ENCODE measurements at places on chromosomes 16 and 17.
A peak's percentile ranks its signal among the peaks of the same experiment; 100 is the strongest.

DNA sequence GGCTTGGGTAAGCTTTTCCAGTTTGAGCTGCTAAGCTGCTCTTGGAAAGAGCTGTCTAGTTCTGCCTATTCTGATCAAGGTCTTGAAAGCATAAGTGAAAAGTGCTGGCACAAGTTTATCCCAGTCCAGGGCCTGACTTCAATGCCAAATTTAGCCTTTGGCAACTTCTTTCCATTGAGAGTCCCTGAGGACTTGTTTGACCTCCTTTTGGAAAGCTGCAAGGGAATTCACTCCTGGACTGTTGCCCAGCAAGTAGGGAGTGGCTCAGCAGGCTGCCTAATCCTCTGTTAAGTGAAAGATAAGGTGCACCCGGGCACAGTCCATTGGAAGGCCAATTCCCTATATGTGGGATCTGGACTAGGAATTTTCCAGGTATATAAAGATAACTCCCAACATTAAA lies 16.0 kb upstream of the TANC2 start:
- peak; percentile 26 for DNase-seq

DNA sequence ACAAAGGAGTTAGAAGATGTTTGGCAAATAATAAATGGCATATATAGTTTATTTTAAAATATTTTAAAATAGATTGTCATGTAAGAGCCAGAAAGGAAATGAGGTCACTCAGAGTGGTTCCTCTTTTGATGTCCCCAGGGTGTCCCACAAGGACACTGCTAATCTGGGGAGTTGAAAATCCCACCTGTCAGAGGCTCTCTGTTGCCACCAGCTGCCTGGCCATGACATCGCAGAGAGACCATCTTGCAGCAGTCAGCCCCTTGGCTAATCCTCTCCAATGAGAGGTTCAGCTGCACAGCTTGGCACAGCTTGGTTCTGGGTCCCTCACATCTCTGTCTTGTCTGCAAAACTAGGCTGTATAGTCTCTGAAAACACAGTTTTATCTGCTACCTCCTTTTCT lies 11.0 kb upstream of the RBFOX1 start:
- no peak for DNase-seq

GRCh38 chr17:71521724-71522123 lies 599.1 kb upstream of the SOX9 start:
- DNase-seq: no peak

DNA sequence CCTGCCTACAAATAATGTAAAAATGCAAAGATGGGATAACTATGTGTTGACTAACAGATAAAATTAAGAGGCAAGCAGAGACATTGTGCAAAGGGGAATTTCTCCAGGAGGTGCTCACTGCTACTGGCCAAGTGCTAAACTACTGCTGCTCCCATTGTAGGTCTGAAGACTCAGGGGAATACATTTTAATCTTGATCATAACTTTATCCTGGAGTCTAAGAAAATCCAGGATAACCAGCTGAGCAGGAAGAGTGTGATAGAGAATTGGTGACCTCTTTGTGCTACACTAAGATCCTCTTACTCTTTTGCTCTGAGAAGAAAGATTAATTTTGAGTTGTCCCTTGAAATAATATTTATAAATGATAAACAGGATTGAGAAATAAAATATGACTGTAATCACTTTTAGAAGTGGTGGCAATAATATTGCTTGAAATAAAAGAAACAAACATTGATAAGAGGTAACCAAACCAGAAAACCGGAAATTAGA lies 5.9 kb downstream of the RNF43 start:
- no peak for DNase-seq

All from NCI-H524 (cell line).